ENCODE measurements at places on chromosomes 7 and 10. TPM values are rescaled to one million over a fixed set of nuclear protein-coding genes. Genes with fewer than 3 reads are reported as not detected.

The PSMC2 gene
- polyA plus RNA-seq = 61.4 TPM

The CD36 gene
- polyA plus RNA-seq = 1,135 TPM

The OTUD1 gene
- polyA plus RNA-seq = 18.8 TPM

The SLC35B4 gene
- 7.4 TPM for polyA plus RNA-seq

The PVRIG gene
- 0.38 TPM for polyA plus RNA-seq

The TBC1D12 gene
- polyA plus RNA-seq = 3.1 TPM

The COL17A1 gene
- polyA plus RNA-seq = not detected

The VGF gene
- not detected for polyA plus RNA-seq

The GRM8 gene
- not detected for polyA plus RNA-seq

The UCN3 gene
- polyA plus RNA-seq = not detected

The PNLIPRP1 gene
- polyA plus RNA-seq = not detected

The HGF gene
- polyA plus RNA-seq = 18.9 TPM

All from CD14-positive monocyte (primary cell).